Frontal cortex (tissue), 4 donors: ENCODE measurements at places on chromosomes 5 and 9. TPM values are rescaled to one million over a fixed set of nuclear protein-coding genes. Genes with fewer than 3 reads are reported as not detected.

The LECT2 gene
- not detected for total RNA-seq

The IFNK gene
- not detected for total RNA-seq

The PALM2AKAP2 gene
- 4.1 TPM for total RNA-seq

DNA sequence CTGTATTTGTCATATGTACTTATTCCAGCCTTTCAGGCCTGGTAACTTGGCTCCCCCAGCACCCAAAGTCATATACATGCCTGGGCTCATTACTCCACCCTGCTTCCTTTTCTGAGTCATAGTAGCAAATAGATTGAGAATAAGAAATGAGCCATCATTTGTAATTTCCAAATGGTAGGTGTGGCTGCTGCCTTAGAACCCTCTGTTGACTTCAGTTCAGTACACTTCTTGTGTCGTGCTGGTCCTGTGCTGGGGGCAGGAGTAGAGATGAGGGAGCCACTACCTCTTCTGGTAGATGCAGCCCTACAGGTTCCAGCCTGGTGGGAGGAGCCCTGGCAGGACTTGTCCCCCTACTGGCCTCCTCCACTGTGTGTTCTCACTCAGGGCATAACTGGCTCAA, 11.1 kb downstream of the GM2A start:
- no peak for DNase-seq

DNA sequence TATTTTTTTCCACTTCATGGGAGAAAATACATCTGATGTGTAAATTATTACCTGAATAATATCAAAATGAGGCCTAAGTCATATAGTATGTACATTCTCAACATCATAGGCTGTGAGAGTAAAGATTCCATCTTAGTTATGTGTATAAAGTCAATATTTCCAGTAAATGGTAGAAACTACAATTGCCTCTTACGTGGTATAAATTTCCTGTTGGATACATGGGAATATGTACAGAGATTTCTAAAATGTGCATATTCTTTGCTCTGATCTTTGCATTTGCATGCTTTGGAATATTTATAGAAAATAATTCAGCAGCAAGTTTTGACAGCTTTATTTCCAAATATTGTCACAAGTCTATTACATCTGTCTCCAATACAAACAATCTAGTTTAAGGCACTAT, 78.8 kb downstream of the GABRB2 start:
- no peak for DNase-seq
